Suppressor macrophage (primary cell): ENCODE measurements at places on chromosomes 6 and 20.

DNA sequence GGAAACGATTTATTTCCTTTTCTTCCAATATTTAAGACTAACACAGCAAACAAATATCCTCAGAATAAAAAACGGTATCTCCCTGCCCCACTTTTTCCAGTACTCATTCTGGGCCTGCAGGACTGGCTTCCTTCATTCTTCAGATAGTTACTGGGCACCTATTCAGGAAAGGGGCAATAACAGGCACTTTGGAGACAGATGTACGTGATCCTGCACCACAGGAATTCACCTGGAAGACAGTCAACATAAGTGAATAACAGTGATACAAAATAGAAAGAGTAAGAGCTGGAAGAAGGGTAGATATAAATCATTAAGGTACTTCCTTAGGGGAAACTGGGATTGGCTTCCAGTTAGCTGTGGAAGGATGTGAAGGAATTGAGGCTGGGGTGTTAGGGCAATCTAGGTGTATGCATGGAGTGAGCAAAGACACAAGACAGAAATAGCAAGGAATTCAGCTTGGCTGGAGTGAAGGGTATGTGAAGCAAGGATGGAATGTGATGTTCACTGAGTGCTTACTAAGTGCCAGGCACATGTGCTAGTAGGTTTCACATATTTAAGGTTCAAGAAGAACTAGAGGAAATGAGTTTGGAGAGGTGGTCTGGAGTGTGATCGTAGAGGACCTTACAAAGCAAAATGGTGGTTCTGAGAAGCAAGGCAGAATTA is 49.3 kb upstream of the FAM83C start:
- DNase-seq = no peak

DNA sequence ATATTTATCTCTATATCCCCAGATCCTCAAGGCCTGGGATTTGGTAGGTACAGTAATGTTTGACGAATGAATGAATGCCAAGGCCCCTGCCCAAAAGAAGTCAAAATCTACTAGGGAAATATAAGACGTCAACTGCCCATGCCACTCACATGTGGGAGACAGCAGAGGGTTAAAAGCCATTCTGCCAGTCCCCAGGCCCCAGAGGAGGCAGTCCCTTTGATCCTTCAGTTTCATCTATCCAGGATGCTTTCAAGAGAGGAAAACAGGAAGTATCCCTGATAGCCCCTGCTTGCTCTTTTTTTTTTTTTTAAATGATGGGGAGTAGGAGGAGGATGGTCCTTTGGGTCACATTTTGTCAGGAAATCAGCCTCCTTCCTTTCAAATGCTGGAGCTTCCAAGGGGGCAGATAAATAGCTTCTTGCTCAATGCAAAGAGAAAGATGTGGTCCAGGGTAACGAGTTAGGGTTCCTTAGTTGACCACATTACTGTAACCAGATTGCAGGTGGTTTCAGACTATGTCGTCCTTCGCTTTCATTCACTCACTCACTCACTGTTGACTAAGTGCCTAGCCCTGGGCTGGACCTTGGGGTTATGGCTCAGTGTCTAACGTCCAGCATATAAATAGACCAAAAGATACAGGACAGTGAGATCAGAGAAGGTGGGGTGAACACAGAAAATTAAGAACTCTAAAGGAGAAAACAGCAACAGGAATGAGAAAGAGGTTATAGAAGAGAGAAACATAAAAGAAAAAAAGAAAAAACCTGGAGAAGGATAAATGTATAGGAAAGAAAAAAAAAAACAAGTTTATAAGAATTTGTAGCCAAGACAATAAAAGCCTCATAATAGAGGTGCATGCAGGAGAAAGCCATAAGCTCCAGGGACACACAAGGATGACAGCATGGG is 64.6 kb upstream of the PIM1 start:
- DNase-seq = no peak

DNA sequence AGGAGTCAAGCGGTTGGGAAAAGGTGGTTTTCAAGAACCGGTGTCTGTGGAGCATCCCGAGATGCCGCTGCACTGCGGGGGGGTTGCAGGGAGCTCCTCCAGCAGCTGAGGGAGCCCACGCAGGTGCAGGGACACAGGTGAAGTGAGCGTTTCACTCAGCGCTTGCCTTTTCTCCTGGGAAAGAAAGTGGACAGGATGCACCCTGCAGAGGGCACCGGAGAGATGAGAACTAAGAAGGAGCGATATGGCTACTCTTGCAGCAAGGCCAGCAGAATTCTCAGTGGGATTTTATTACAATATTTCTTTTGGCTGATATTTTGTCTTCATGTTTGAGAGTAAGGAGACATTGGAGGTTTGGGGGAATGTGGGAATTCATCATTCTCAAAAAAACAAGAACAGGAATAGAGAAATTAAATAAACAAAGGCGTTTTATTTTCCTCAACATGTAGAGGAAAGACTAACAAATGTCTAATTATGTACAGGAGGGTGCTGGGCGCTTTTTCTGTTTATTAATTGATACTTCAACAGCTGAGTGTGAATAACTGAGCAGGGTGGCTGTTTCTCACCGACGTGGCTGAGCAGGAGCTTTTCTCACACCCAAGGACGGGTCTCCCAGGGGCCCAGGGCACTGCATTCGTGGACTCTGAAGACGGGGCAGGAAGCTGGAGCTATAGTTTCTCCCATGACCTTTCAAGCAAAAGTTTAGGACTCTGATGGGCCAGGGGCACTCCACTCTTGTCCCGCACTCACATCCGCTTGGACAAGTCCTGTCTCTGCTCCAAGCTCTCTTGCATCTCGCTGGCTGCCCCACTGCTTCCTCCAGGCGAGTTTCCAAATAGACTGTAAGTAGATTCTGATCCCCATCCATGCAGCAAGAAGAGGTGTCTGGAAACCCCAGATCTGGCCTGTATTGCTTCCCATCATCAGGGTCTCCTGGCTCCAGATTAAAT is 176.1 kb downstream of the SMOC2 start:
- DNase-seq = no peak

GRCh38 chr6:163474581-163474980 is 60.1 kb downstream of the QKI start:
- DNase-seq = no peak

DNA sequence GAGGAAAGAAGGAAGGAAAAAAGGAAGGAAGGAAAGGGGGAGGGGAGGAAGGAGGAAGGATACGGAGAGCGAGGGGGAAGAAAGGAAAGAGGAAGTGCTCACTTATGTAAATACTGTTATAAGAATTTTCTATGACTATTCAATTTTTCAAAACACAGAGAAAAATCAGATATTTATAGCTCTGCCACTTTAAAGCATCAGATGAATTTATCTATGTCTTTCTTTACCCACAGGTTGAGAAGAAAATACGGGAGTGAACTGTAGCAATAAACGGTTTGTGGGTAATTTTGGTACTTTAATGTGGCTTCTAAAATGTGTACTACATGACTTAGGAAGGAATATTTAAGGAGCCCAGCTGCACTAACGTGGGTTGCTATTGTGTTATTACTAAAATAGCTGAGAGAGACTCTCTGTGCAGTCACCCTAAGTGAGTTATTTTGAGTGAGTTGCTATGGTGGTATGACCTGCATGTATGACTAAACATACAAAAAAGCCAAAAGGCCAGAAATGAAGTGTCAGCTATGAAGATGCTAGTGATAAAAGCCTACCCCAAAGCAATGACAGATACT is 225.5 kb downstream of the SOD2 start:
- DNase-seq = no peak

DNA sequence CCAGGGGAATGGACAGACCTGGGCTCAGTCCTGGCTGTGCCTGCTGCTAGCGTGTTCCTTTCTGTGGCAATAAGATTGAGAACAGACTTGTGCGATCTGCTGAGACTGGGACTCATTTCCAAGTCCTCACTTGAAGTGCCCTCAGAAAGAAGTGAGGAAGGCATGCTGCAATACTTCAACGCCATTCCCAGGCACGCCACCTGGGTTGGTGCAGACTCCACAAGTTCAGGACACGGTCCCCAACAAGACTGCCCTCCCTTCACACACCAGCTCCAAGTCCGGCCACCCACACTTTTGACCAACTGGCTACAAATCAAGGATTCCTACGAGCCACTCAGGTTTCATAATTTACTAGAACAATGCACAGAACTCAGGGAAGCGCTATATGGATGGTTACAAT is 391.8 kb upstream of the SULF2 start:
- no peak for DNase-seq

GRCh38 chr6:14981960-14982359 is 263.9 kb upstream of the JARID2 start:
- DNase-seq = peak; percentile 67
